Neural crest cell (in vitro differentiated cells): ENCODE measurements at places on chromosomes 3 and 15. TPM values are rescaled to one million over a fixed set of nuclear protein-coding genes. Genes with fewer than 3 reads are reported as not detected.

The HDGFL3 gene
- total RNA-seq = 127 and 130 TPM in 2 replicates

The SLC28A1 gene
- not detected in 2 replicates for total RNA-seq

GRCh38 chr3:17478673-17479072, 263.8 kb downstream of the TBC1D5 start:
- no peaks in the 10 kb centered on the region for H3K27me3 ChIP-seq
- H3K4me1 ChIP-seq = peaks cover 5% of the 10 kb centered on the region
- H3K27ac ChIP-seq = no peak overlapping the region
- H3K4me3 ChIP-seq = no peak overlapping the region
- H3K36me3 ChIP-seq = no peaks in the 10 kb centered on the region

DNA sequence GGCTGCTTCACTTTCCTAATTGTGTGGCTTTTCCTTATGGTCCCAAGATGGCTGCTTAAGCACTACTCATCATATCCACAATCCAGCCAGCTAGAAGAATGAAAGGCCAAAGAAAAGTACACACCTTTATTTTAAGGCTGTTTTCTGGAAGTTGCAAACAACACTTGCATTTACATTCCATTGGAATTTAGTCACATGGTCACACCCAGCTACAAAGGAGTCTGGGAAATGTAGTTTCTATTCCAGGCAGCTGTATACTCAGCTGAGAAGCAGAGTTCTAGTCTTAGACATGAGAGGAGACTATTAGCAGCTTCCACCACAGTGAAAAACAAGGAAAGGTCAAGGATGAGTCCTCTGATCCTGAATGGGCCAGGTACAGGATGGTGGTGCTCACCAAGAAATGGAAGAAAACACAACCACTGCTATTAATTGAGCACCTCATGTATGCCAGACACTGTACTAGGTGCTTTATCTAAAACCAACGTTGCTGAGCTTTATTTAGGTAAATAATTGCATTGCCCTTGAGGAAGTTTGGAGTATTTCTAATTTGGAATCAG, 28.0 kb upstream of the ATG7 start:
- DNase-seq = no peak
- H3K36me3 ChIP-seq = no peaks in the 10 kb centered on the region
- no peak overlapping the region for H3K27ac ChIP-seq

- peaks cover 53% of the 10 kb centered on the region for H3K4me1 ChIP-seq
- no peaks in the 10 kb centered on the region for H3K27me3 ChIP-seq
- peak overlapping the region; percentile 91 for H3K4me3 ChIP-seq
- no peaks in the 10 kb centered on the region for H3K36me3 ChIP-seq
These were observed 1.4 kb downstream of the PDZRN3 start for GRCh38 chr3:73623346-73623745.

DNA sequence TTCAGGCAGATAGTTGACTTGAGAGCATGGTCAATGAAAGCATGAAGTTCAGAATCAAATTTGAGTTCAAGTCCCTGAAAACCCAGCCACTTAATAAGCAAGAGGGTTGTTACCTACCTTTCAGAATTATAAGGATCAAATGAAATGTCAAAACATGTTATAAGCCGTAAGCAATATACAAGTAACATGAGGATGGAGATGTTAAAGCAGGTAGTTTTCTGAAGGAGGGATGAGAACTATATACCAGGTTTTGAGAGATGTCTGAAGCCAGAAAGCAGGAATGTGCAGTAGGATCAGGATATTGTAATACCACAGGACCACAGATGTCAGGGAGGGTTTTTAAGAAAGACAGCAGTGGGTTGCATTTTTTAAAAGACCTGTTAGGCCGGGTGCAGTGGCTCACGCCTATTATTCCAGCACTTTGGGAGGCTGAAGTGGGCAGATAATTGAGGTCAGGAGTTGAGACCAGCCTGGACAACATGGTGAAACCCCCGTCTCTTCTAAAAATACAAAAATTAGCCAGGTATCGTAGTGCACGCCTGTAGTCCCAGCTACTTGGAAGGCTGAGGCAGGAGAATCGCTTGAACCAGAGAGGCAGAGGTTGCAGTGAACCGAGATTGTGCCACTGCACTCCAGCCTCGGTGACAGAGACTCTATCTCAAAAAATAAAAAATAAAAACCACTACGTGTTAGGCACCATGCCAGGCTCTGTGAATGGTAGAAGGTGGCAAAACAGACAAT, 6.9 kb upstream of the EIF3J start:
- H3K27me3 ChIP-seq = no peaks in the 10 kb centered on the region
- no peaks in the 10 kb centered on the region for H3K36me3 ChIP-seq
- H3K4me1 ChIP-seq = peaks cover 8% of the 10 kb centered on the region
- H3K27ac ChIP-seq = no peak overlapping the region
- peak overlapping the region; percentile 18 for H3K4me3 ChIP-seq

GRCh38 chr3:133466531-133467386, 66.9 kb downstream of the BFSP2 start:
- no peaks in the 10 kb centered on the region for H3K36me3 ChIP-seq
- H3K4me3 ChIP-seq = no peak overlapping the region
- H3K4me1 ChIP-seq = peaks cover 19% of the 10 kb centered on the region
